Naive B cell (primary cell): ENCODE measurements at places on chromosomes 13 and 19. TPM values are rescaled to one million over a fixed set of nuclear protein-coding genes. Genes with fewer than 3 reads are reported as not detected.

The ZNF835 gene
- 5.5 TPM for polyA plus RNA-seq

The COX6B2 gene
- not detected for polyA plus RNA-seq

The ZNF416 gene
- polyA plus RNA-seq: 9.0 TPM

The ZSCAN4 gene
- not detected for polyA plus RNA-seq

The CLEC17A gene
- polyA plus RNA-seq: 71.6 TPM

GRCh38 chr13:43908156-43909126 is 28.7 kb downstream of the LACC1 start:
- H3K27me3 ChIP-seq: peaks cover 23% of the 10 kb centered on the region
- no peak overlapping the region for H3K4me3 ChIP-seq
- H3K27ac ChIP-seq: no peak overlapping the region
- H3K36me3 ChIP-seq: no peaks in the 10 kb centered on the region

- H3K4me3 ChIP-seq: no peak overlapping the region
- H3K4me1 ChIP-seq: no peaks in the 10 kb centered on the region
- peaks cover 8% of the 10 kb centered on the region for H3K27me3 ChIP-seq
- no peak overlapping the region for H3K27ac ChIP-seq
These were observed 124.6 kb downstream of the FGF14 start for GRCh38 chr13:102277286-102277685.

DNA sequence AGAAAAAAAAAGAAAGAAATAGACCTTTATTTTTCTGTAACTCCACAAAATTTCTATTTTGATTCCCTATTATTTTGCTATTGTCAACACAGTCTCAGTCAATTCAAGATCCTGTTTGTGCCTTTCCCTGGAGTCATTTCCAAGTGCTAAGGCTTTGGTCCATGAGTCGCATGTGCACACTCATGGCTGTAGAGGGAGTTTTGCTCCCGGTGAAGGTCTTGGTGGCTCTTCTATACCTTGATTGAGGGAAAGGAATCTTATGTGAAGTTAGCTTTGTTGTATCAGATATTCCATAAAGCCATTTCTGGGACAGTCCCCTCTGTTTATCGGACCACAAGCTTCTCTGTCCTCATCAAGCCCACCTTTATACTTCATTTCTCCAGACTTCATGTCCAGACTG is 58.7 kb upstream of the ALOX5AP start:
- H3K27ac ChIP-seq: peak overlapping the region; percentile 38
- H3K4me3 ChIP-seq: no peak overlapping the region
- H3K4me1 ChIP-seq: peaks cover 27% of the 10 kb centered on the region

- H3K4me1 ChIP-seq: peaks cover 6% of the 10 kb centered on the region
- H3K27ac ChIP-seq: no peak within 1 kb of the TSS
- H3K27me3 ChIP-seq: peaks cover 29% of the 10 kb centered on the region
- H3K36me3 ChIP-seq: no peaks in the 10 kb centered on the region
- peak within 1 kb of the TSS; percentile 63 for H3K4me3 ChIP-seq
- DNase-seq: no peak
These were observed at the start of gene NMRK2 for GRCh38 chr19:3932931-3933810. TSS of gene NMRK2 (plus strand) at chr19:3933069. CDS start at chr19:3933672, 603 bp downstream.

DNA sequence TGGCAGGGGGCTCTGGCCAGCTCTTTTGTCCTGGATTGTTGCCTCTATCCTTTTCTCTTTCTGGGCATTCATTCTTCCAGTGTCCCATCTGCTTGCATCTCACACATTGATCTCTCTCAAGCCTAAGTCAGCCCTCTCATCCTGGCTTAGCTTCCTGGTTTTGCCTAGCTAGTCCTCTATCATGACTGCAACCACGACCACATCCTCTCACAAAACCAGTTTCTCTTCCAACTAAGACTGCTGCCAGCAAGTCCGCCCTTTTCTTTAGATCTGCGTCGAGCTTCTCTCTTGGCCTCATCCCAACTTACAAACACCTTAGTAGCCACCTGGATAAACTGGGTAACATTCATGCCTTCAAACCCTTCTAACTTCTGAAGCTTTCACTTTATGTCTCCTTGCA is 212.2 kb upstream of the HTR2A start:
- DNase-seq: no peak
- H3K36me3 ChIP-seq: no peaks in the 10 kb centered on the region
- no peak overlapping the region for H3K4me3 ChIP-seq

- no peak overlapping the region for H3K4me3 ChIP-seq
- H3K36me3 ChIP-seq: peaks cover 7% of the 10 kb centered on the region
- H3K27me3 ChIP-seq: peaks cover 5% of the 10 kb centered on the region
- DNase-seq: no peak
- H3K27ac ChIP-seq: no peak overlapping the region
- H3K4me1 ChIP-seq: peaks cover 5% of the 10 kb centered on the region
These were observed 31.0 kb downstream of the C2CD4C start for GRCh38 chr19:377801-378581.

DNA sequence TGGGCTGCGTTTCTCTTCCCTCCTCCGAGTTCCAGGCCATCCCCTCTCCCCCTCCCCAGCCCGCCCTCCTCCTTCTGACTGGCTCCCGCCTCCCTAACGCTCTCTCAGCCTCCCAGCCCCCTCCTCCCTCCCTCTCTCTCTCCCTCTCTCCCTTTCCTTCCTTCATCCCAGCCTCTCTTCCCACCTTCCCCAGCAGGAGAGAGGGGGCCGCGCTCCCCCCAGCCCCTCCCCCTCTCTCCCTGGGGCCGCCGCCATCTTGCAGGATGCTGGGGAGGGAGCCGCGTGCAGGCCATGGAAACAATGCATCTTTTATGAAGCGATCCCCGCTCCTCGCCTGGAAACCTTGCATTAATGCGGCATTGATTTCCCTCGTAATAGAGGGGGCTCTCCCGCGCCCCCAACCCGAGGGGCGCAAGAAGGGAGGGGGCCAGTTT is 42.6 kb upstream of the ADGRL1 start:
- DNase-seq: no peak
- no peaks in the 10 kb centered on the region for H3K36me3 ChIP-seq
- H3K27me3 ChIP-seq: no peaks in the 10 kb centered on the region

- no peak overlapping the region for H3K4me3 ChIP-seq
- no peak overlapping the region for H3K27ac ChIP-seq
- H3K27me3 ChIP-seq: peaks cover 17% of the 10 kb centered on the region
- DNase-seq: peak; percentile 51
- H3K36me3 ChIP-seq: no peaks in the 10 kb centered on the region
These were observed 18.9 kb upstream of the ZSCAN5A start for GRCh38 chr19:56333506-56333905.

- peaks cover 13% of the 10 kb centered on the region for H3K27me3 ChIP-seq
- H3K4me1 ChIP-seq: peaks cover 4% of the 10 kb centered on the region
- H3K36me3 ChIP-seq: no peaks in the 10 kb centered on the region
- no peak for DNase-seq
- H3K27ac ChIP-seq: no peak overlapping the region
These were observed 4.6 kb upstream of the ASPDH start for GRCh38 chr19:50518091-50519005.

DNA sequence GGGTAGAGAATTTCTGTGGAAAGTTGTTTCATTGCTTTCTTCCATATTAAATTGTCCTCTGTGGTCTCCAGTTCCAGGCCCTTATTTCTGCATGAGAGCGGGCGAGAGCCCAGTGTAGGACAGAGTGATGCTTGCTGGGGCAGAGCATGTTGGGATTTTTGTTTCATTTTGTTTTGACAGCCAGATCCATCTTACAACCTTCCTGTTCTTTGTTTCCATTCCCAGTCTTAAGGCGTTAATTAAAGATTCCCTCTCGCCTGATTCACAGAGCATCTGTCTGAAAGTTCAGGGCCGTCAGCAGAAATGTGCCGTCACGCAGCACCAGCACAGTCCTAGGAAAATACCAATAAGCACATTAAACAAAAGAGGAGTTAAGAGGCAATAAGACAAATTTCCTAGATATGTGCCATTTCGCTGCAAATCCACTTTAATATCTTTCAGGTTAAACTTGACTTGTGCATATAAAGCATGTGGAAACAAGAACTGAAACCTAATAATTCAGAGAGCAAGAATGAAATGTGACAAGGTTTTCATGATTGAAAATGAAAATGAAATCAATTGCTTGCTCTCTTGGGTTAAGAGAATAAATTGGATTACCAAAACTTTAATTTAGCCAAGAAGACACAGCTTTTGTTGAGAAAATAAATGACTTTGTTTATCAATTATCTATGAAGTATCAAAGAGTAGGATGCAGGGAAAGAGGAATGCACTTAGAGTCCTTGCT is 210.7 kb upstream of the SLC10A2 start:
- H3K36me3 ChIP-seq: no peaks in the 10 kb centered on the region
- no peak for DNase-seq
- no peaks in the 10 kb centered on the region for H3K4me1 ChIP-seq
- H3K27me3 ChIP-seq: no peaks in the 10 kb centered on the region
- H3K27ac ChIP-seq: no peak overlapping the region

GRCh38 chr19:57900311-57900710 is 11.5 kb upstream of the ZNF814 start:
- DNase-seq: no peak
- H3K4me3 ChIP-seq: no peak overlapping the region
- H3K4me1 ChIP-seq: peaks cover 4% of the 10 kb centered on the region
- H3K36me3 ChIP-seq: no peaks in the 10 kb centered on the region
- no peaks in the 10 kb centered on the region for H3K27me3 ChIP-seq
- no peak overlapping the region for H3K27ac ChIP-seq

DNA sequence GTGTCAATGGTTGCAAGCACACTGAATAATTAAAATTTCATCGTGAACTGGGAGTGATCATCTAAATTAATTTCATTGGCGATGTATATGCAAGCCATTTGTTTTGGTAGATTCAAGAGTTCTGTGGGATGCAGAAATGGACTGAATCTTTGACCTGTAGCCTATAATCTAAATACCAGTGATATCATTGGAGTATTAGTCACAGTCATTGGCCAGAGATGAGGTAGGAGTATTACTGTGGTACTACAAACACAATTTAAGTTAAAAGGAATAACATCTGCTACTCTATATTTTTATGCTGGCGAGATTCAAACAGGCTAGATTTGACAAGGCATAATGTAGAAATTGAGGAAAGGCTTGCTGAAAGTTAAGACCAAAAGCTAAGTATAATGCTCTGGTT is 14.0 kb downstream of the FRY start:
- no peak overlapping the region for H3K27ac ChIP-seq
- no peak overlapping the region for H3K4me3 ChIP-seq
- H3K27me3 ChIP-seq: no peaks in the 10 kb centered on the region
- H3K36me3 ChIP-seq: no peaks in the 10 kb centered on the region
- DNase-seq: no peak
- H3K4me1 ChIP-seq: peaks cover 16% of the 10 kb centered on the region

DNA sequence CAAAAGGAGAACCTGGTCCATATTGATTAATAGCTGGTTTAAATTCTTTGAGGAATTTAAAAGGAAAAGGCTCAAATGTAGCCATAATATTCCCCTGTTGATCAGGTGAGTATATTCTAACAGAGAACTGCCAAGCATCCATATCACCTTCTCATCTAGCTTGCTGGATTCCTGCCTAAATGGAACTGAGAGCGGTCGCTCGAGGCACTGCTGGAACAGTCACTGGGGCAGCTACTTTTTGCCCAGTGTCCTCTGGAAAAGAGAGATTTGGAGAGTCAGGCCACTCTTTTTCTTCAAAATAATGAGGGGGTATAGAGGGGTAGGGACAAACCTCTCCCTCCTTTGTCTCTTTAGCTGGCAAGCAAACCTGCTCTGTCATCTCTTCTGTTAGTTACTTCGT is 19.5 kb upstream of the IL17D start:
- peaks cover 8% of the 10 kb centered on the region for H3K36me3 ChIP-seq
- no peak overlapping the region for H3K27ac ChIP-seq
- no peaks in the 10 kb centered on the region for H3K4me1 ChIP-seq
- H3K27me3 ChIP-seq: no peaks in the 10 kb centered on the region
- H3K4me3 ChIP-seq: no peak overlapping the region
- no peak for DNase-seq

- no peak overlapping the region for H3K4me3 ChIP-seq
- H3K27me3 ChIP-seq: no peaks in the 10 kb centered on the region
- no peak overlapping the region for H3K27ac ChIP-seq
- peaks cover 19% of the 10 kb centered on the region for H3K36me3 ChIP-seq
- H3K4me1 ChIP-seq: peaks cover 12% of the 10 kb centered on the region
These were observed 233.9 kb downstream of the RGCC start for GRCh38 chr13:41691274-41691673.

DNA sequence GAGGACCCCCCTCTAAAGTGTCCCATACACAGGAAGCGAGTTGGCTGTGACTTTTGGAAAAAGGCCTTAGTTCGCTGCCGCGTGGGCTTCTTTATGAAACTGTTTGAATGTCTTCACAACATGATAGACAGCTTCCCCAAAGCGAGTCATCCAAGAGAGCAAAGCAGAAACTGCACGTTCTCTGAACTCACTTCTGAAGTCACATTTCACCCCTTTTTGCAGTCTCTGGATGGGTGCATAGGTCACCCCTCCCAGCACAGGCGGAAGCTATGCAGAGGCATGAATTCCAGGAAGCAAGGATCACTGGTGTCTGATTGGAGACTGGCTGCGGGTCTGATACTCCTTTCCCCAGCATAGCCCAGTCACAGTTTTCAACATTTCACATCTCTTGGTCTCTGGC is 10.6 kb downstream of the GPI start:
- peaks cover 7% of the 10 kb centered on the region for H3K36me3 ChIP-seq
- no peak overlapping the region for H3K4me3 ChIP-seq
- no peak overlapping the region for H3K27ac ChIP-seq
- H3K4me1 ChIP-seq: peaks cover 8% of the 10 kb centered on the region
- H3K27me3 ChIP-seq: no peaks in the 10 kb centered on the region

DNA sequence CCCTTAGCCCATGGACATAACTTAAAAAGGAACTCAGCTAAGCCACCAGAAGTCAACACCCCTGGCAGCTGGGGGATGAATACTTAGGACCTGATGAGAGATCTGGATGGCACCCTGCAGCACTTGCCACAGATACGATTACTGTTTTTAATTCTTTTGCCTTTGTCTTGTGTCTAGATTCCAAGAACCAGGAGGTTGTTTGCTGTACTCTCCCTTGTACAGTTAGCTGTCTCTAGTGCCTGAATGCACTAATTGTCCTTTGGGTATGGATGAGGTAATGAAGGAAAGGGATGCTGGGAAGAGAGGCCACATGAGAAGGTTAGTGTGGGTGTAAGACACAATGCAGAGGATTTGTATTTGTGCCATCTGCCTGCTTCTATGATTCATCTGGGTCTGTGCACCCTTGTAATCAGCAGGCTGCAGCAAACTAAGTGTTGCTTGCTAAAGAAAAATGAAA is 385.8 kb downstream of the KCNRG start:
- peak overlapping the region; percentile 34 for H3K27ac ChIP-seq
- H3K4me1 ChIP-seq: peaks cover 9% of the 10 kb centered on the region
- no peaks in the 10 kb centered on the region for H3K27me3 ChIP-seq
- no peak overlapping the region for H3K4me3 ChIP-seq

DNA sequence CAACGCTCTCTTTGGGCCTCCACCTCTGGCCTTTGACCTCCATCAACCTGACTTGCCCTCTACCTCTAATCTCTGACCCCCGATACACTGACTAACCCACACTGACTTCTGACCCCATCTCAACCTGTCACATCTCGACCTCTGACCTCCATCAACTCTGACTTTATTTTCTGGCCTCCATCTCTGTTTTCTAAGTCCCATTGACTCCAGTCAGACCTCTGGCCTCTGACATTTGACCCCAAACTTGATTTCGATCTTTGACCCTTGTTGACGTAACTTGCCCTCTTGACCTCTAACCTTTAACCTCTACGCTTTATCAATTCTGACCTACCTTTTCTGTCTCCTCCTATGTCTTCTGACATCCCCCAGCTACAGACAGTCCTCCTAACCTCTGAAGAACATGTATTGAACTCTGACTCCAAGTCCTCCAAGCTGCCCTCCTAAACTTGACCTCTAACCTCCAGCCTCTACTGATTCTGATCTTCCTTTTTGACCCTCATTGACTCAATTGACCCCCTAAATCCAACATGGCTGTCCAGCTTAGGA is 780 bp downstream of the ACP4 start:
- DNase-seq: no peak
- no peaks in the 10 kb centered on the region for H3K27me3 ChIP-seq
- H3K36me3 ChIP-seq: no peaks in the 10 kb centered on the region
- H3K4me3 ChIP-seq: peak overlapping the region; percentile 61

- H3K36me3 ChIP-seq: no peaks in the 10 kb centered on the region
- H3K27me3 ChIP-seq: peaks cover 7% of the 10 kb centered on the region
- H3K4me3 ChIP-seq: no peak overlapping the region
- DNase-seq: no peak
- H3K4me1 ChIP-seq: no peaks in the 10 kb centered on the region
- no peak overlapping the region for H3K27ac ChIP-seq
These were observed 206.8 kb upstream of the SOX1 start for GRCh38 chr13:111860231-111860552.
